ENCODE measurements at places on chromosomes 1 and 21.
A peak's percentile ranks its signal among the peaks of the same experiment; 100 is the strongest.

DNA sequence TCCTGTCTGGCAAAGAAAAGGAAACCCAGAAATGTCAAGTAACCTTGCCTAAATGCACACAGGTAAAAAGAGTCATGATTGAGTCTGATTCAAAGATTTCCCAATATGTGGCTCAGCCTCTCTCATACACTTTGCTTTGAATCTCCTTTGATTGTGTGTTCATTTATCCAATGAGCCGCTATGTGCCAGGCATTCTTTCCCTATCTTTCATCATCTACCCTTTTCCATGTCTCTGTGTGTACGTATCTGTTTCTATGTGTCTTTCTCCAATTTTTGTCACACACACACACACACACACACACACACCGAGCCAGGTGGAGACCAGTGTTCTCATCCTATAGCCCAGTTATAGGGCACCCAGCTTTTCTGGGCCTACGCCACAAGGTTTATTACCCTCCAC is 35.7 kb upstream of the BCL9 start:
- no peak for DNase-seq

- DNase-seq, result no peak
Measured at GRCh38 chr1:206568256-206568655, 44.0 kb downstream of the EIF2D start.

DNA sequence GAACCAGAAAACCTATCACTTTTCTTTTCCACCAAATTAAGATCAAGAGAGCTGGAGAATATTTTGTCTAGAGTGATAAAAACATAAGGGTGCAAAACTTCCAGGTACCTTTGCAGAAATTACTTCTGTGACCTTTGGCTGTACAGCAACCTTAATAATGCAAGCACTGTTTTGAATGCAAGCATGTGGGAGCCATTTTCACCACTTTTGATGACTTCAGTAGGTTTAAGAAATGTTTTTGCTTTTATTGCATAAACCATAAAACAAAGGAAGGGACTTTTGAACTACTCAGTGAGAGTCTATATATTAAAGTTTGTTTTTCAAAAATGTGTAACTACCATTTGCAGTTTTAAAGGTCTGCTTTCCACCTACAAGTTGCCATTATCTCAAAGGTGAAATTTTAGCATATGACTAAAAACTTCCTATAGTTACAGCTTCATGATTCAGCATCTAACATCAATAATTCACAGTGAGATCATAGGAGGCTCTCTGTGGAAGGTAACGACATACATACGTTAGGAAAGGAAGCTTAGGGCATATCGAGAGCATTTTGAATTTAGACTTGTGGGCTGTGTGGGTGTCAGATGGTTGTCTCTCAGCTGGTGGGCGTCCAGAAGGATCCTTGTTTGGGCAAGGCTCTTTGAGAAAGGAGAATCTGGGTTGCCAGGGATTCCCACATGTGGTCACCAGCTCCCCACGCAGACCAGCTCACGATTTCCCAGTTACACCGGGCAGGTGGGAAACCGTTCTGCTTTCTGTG is 1.1 kb upstream of the GADD45A start:
- DNase-seq, result peak; percentile 30

- no peak for DNase-seq
Measured at GRCh38 chr1:59215766-59216291, 81.1 kb upstream of the FGGY start.

DNA sequence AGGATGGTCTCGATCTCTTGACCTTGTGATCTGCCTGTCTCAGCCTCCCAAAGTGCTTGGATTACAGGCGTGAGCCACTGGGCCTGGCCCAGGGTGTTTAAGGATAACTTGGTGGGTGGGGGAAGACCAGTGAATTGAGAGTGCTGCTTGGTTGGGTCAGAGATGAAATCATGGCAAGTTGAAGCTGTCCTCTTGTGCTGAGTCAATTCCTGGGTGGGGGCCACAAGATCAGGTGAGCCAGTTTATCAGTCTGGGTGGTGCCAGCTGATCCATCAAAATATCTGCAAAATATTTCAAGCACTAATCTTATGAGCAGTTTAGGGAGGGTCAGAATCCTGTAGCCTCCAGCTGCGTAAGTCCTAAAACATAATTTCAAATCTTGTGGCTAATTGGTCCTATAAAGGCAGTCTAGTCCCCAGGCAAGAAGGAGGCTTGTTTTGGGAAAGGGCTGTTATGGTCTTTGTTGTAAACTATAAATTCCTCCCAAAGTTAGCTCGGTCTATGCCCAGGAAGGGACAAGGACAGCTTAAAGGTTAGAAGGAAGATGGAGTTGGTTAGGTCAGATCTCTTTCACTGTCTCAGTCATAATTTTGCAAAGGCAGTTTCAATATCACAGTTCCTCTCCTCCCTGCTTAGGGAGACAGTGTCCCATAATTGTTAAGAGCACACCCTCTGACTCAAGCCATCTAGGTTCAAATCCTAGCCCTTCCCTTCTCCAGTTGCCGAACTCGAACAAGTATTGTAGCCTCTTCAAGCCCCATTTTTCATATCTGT is 66.8 kb upstream of the BACH1 start:
- no peak for DNase-seq

GRCh38 chr1:53069663-53070327 is 7.8 kb downstream of the PODN start:
- DNase-seq, result no peak

Data from fibroblast of lung (primary cell).